ENCODE measurements at places on chromosomes 5 and 9.
A peak's percentile ranks its signal among the peaks of the same experiment; 100 is the strongest.

- DNase-seq: no peak
Measured at GRCh38 chr9:136316896-136317676, 10.3 kb upstream of the GPSM1 start.

DNA sequence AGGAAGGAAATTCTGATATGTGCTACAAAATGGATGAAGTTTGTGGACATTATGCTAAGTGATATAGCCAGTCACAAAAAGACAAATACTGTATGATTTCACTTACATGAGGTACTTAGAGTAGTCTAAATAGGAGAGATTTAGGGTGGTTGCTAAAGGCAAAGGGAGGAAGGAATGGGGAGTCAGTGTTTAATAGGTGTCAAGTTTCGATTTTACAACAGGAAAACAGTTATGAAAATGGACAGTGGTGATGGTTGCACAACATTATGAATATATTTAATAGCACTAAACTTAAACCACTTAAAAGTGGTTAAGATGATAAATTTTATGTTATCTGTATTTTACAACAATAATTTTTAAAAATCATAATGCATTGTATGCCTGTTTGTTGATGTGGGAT, 40.4 kb upstream of the ECM2 start:
- DNase-seq: no peak

- peak; percentile 71 for DNase-seq
Measured at GRCh38 chr5:135208903-135209721, 175.1 kb upstream of the PITX1 start.

GRCh38 chr5:72451741-72452505, 55.3 kb downstream of the ZNF366 start:
- no peak for DNase-seq

DNA sequence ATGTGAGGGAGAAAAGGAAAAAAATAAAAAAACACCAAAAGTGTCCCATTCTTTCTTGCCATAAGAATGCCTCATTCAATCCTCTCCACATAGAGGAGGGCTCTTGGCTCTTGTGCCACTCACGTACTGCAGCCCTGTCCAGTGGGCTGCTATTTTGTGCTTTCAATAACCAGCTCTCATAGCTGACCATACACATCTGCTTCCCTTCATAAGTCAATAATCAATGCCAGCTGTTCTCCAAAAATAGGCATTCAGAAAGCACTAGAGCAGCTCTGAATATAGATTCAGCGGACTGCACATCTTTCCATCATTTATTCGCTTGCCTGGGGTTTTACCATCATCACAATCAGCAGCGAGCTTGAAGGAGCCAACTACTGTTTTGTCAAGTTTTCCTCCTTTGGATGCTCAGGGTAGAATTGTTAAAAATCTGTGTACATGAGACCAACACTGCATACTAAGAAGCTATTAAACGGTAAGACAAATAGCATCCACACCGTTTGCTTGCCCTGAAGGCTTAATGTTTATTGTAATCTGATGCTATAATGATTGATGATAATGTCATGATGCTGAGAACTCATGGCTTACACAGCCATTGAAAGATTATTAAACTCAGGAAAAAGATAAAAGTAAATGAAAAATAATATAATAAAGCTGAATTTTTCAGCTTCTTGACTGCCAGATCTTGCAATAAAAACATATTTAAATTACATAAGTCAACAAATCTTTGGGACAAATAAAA, 80.0 kb downstream of the OXCT1 start:
- no peak for DNase-seq

DNA sequence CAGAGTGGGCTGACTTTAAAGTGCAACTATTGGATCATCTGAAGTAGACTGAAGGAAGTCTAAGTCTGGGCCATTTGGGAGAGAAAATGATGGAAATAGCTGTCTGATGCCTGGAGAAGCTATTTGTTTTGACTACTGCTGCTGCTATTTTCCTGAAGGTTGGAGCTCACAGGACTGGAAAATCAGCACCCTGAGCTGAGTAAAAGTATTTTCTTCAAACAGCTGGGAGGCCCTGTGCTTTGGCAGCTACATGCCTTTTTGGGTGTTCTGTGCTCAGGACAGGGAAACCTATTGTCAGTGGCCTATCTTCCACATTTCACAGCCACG, 302.6 kb downstream of the ENC1 start:
- no peak for DNase-seq

DNA sequence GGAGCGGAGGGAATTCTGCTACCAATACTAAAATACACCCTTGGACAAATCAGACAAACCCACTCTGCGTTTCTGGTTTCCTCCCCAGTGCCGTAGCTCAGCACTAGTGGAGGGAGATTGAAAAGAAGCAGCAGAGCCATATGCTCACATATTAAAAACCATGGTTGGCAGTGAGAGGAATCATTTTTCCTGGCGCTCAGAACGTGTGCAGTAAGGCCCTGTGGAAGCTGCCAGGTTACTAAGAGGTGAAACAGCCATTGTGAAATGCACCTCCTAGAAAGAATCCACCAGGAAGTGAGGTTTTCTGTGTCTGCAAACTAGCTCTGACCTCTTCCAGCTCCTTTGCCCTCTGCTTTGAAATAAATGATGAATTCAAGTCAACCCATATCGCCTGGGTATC, 177.2 kb downstream of the ERCC6L2 start:
- DNase-seq: no peak

GRCh38 chr5:141040093-141040770, 10.9 kb upstream of the PCDHB1 start:
- DNase-seq: no peak

DNA sequence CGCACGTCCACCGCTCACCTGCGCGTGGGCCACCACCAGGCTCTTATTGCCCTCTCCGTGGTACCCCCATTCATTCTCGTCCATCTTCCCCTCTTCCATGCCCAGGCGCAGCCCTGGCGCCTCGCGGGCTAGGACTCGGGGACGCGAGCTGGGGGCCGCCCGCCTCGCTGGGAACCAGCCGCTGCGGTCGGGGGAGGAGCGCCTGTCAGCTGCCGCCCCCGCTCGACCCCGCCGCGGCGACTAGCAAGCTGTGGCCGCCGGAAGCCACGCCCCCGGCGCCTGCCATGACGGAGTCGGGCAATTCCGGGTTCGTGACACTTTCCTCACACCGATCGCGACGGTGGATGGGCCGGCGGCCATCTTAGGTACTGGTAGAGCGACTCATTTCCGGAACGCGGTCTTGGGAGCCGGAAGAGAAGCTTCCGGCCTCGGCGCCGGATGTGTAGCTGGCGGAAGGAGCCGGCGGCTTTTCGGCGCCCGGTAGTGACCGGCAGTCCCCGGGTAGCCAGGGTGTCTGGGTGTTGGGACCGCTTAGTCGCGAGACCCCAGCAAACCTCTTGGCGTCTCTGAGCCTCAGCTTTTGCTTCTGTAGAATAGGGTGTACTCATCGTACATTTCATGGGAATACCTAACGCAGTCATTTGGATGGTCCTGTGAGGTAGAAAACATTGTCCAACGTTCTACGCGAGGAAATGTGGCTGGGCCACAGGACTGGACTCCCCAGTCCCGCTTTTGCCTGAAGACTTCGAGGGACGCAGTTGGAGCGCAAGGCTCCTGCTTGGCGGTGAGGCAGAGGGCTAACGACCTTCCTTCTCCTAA, at the start of gene IPPK:
Gene IPPK, minus strand, starts transcription at position 242 of the 819 bp plus-strand sequence. Its CDS starts 143 bp downstream, at position 99.
- DNase-seq: peak; percentile 93

- DNase-seq: no peak
Measured at GRCh38 chr5:138492560-138493045, 27.3 kb downstream of the EGR1 start.

DNA sequence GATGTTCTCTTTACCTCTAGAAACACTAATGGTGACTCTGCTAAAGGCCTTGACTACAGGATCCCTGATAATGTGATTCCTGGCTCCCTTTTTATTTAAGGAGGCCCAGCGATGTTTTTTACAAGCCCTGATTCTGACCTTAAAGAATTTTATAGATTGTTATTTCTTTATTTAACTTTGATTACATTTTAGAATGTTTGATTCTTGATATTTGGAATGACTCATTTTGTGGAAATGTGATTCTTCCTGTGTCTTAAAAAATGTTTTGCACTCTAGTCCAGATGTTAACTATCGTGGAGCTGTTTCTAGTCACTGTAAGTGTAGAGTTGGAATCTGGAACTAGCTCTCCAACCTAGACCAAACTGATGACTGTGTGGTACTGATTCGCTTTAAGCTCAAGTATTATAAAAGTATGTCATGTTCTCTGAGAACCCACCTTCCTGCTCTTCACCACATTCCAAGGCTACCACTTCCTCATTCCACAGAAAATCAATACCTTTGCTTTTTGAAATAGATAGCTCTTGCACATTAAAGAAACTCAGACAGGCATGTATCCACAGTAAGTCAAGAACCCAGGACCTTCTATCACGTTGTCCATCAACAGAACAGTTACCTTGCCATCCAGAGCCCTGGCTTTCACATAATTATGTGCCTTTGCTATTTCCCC, 65.2 kb downstream of the JMY start:
- no peak for DNase-seq

GRCh38 chr9:72457366-72457765, 64.0 kb upstream of the TMC1 start:
- no peak for DNase-seq

DNA sequence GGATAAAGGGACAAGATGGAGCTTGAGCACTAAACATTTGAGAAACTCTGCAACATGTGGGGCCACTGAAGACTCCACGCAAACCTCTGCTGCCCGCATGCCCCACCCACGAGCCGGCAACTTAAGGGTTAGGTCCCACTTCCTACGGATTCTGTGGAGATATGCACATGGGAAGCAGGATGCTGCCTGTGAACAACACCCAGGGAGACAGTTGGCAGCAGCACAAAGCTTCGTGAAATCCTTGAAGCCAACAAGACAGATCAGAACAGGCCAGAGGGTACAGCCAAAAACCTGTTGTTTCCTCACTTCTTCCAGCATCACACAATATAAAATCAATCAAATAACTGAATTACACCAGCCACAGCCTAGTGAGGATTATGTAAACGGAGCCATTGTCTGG, 270.4 kb downstream of the ENC1 start:
- no peak for DNase-seq

DNA sequence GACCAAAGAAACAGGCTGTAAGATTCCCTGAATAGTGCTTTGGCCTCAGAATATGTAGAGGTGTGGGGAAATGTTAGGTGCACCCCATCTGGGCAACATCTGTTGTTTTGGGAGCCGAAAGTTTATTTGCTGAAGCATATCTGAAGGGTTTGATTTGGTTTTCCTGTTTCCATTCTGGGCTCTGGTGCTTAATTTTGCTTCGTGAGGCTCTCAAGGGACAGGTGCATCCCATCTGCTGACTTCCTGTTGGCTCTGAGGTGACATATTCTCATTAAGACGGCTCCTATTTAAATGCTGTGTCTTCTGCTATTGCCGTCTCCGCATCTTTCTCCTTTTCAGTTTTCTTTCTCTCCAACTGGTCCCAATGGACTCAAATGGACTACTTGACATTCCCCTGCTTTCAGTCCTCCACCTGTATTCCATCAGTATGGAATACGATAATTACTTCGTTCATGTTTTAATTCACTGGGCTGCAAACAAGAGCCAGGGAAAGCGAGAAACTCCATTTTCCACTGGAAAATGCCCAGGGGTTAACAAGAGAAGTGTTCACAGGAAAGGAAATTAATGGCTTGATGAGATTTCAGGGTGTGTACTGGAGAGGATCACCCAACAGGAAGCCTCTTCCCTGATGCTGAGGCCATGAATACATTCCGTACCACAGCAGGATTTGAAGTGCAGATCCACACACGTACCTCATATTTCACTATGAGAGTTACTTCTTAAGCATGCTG, 104.0 kb downstream of the MTX3 start:
- DNase-seq: no peak

DNA sequence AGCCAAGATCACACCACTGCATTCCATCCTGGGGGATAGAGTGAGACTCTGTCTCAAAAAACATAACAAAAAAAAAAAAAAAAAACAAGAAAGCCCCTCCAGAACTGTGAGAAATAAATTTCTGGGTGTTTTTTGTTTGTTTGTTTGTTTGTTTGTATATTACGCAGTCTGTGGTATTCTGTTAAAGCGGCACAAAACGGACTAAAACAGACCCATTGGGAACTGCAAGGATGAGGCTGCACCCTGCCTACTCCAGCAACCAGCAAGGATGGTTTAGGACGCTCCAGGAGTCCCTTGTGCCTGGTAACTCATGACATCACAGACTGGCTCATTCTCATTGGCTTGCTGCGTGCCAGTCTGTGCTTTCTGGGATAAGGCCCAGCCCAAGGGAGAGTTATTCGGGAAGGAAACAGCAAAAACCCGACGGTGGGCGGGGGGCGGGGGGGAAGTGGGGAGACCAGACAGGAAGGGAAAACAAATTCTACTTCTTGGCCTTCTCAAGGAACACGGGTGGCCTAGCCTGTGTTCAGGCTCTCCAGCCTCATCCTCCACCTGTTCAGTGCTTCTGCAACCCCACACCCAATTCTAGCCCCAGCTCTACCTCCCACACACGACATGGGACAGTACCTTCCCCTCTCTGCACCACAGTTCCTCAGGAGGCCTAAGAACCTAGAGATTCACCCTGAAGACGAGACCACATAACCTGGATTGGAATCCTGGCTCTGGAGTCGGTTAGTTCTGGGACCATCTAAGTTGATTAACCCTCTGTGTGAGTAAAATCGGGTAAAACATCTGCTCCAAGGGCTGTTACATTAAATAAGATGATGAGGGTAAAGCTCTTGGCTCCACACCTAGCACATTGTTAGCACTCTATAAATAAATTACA, 2.8 kb downstream of the CD74 start:
- peak; percentile 29 for DNase-seq

GRCh38 chr5:35218981-35219380, 11.3 kb downstream of the PRLR start:
- DNase-seq: no peak

GRCh38 chr9:131927091-131927490, 152.6 kb downstream of the MED27 start:
- DNase-seq: no peak

- DNase-seq: no peak
Measured at GRCh38 chr9:83401328-83401900, 136.8 kb downstream of the FRMD3 start.

GRCh38 chr9:85432599-85432998, 309.2 kb downstream of the AGTPBP1 start:
- DNase-seq: no peak

DNA sequence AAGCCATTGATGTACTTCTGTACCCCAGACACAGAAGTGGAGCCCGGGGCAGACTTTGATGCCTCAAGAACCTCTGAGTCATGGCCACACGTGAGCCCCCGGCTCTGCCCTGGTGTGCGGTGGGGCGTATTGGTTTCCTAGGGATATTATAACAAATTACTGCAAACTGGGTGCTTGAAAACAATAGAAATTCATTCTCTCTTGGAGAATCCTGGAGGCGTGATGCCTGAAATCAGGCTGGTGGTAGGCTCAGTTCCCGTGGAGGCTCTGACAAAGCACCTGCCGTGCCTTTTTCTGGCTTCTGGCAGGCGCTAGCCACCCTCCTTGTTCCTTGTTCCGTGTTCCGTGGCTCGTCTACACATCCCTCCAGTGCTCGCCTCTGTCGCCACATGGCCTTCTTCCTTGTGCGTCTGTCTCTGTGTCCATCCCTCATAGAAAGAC, 24.2 kb downstream of the NEK6 start:
- DNase-seq: no peak

- DNase-seq: peak; percentile 52
Measured at GRCh38 chr5:30040488-30041118, 1152.9 kb upstream of the CDH6 start.
